ENCODE measurements at places on chromosomes 2 and 18.
A peak's percentile ranks its signal among the peaks of the same experiment; 100 is the strongest.

DNA sequence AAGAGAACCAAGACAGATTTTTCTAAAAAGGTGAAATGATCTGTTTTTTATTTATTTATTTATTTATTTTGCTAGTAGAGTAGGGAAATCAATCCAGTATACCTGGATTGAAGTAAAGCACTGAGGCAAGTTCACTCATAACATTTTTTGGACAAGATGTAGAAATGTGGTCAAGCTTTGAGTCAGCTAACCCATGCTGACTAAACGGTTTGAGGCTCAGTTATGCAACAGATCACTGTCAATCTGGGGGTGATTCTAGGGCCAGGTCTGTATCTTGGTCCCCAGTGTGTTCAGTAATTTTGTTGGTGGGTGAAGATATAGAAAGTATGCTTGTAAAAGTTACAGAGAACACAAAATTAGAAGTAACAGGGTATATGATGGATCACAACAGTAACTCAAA lies 60.2 kb downstream of the RMDN2 start:
- DNase-seq = no peak
- H3K27ac ChIP-seq = no peak overlapping the region

GRCh38 chr2:239143858-239144712 lies 256.7 kb downstream of the HDAC4 start:
- no peak overlapping the region for H3K4me3 ChIP-seq
- peaks cover 18% of the 10 kb centered on the region for H3K4me1 ChIP-seq
- DNase-seq = no peak
- H3K27me3 ChIP-seq = no peaks in the 10 kb centered on the region
- no peaks in the 10 kb centered on the region for H3K36me3 ChIP-seq

- H3K4me3 ChIP-seq = no peak within 1 kb of the TSS
- H3K4me1 ChIP-seq = no peaks in the 10 kb centered on the region
- H3K27me3 ChIP-seq = no peaks in the 10 kb centered on the region
- H3K27ac ChIP-seq = no peak within 1 kb of the TSS
- no peak for DNase-seq
Observed at GRCh38 chr2:233032551-233033320, at the start of gene NEU2. Gene NEU2 (plus strand): TSS chr2:233032672. CDS start chr2:233032672, 0 bp downstream.

- H3K4me1 ChIP-seq = no peaks in the 10 kb centered on the region
- H3K4me3 ChIP-seq = no peak overlapping the region
- no peak for DNase-seq
- no peaks in the 10 kb centered on the region for H3K27me3 ChIP-seq
- no peak overlapping the region for H3K27ac ChIP-seq
- H3K36me3 ChIP-seq = no peaks in the 10 kb centered on the region
Observed at GRCh38 chr2:143162123-143162837, 33.1 kb downstream of the ARHGAP15 start.

- H3K36me3 ChIP-seq = no peaks in the 10 kb centered on the region
- peaks cover 37% of the 10 kb centered on the region for H3K4me1 ChIP-seq
- no peak overlapping the region for H3K4me3 ChIP-seq
- no peaks in the 10 kb centered on the region for H3K27me3 ChIP-seq
- H3K27ac ChIP-seq = peak overlapping the region; percentile 41
Observed at GRCh38 chr2:237483018-237483731, 3.9 kb upstream of the MLPH start.

- no peak overlapping the region for H3K4me3 ChIP-seq
- no peak overlapping the region for H3K27ac ChIP-seq
- DNase-seq = no peak
- peaks cover 15% of the 10 kb centered on the region for H3K4me1 ChIP-seq
- H3K27me3 ChIP-seq = no peaks in the 10 kb centered on the region
Observed at GRCh38 chr2:233171344-233171743, 80.1 kb upstream of the ATG16L1 start.

DNA sequence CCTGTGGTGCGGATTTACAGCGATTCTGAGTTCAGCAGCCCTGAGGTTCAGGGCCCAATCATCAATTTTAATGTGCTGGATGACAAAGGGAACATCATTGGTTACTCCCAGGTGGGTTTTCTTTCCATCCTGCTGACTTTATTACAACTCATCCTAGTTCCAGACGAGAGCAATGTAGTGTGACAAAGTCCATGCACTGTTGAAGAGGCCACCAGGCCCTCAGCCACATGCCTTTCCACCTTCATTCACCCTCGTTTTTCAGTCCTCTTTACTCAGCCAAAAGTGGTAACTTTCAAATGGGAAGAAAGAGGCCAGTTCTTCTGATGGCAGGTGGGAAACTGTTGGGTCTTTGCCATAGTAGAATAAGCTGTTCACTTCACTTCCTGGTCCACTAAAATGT lies 17.9 kb downstream of the MOCOS start:
- H3K27me3 ChIP-seq = no peaks in the 10 kb centered on the region
- no peak overlapping the region for H3K4me3 ChIP-seq
- H3K4me1 ChIP-seq = no peaks in the 10 kb centered on the region
- DNase-seq = no peak
- H3K27ac ChIP-seq = no peak overlapping the region
- no peaks in the 10 kb centered on the region for H3K36me3 ChIP-seq

- no peak overlapping the region for H3K4me3 ChIP-seq
- H3K4me1 ChIP-seq = no peaks in the 10 kb centered on the region
- DNase-seq = no peak
- no peak overlapping the region for H3K27ac ChIP-seq
- no peaks in the 10 kb centered on the region for H3K36me3 ChIP-seq
- H3K27me3 ChIP-seq = no peaks in the 10 kb centered on the region
Observed at GRCh38 chr2:241945311-241945710, 75.8 kb downstream of the RTP5 start.

All from tibial nerve (tissue), 4 donors.